ENCODE measurements at places on chromosomes 1 and 21.

- DNase-seq, result no peak
Measured at GRCh38 chr1:110120960-110121561, 8.8 kb downstream of the UBL4B start.

DNA sequence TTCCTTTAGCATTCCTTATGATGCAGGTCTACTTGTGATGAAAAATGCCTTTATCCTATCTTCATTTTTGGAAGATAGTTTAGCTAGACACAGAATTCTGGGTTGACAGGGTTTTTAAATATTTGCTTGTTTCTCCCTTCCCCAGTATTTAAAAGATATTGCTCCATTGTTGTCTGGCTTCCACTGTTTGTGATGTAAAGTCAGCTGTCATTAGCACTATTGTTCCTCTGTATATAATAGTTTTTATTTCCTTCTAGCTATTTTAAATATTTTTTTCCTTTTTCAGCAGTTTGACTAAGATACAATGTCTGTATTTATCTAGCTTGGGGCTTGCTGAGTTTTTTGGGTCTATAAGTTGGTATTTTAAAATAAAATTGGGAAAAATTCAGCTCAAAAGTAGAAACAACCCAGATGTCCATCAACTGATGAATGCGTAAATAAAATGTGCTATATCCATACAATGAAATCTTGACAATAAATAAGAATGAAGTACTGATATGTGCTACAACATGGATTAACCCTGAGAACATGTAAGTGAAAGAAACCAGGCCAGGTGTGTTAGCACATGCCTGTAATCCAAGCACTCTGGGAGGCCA is 11.2 kb downstream of the IFT25 start:
- no peak for DNase-seq

- no peak for DNase-seq
Measured at GRCh38 chr1:181038399-181038873, 4.7 kb downstream of the MR1 start.

GRCh38 chr1:8352471-8352845 is 34.5 kb downstream of the SLC45A1 start:
- no peak for DNase-seq

- DNase-seq, result no peak
Measured at GRCh38 chr1:84615790-84616189, 41.5 kb upstream of the CTBS start.

DNA sequence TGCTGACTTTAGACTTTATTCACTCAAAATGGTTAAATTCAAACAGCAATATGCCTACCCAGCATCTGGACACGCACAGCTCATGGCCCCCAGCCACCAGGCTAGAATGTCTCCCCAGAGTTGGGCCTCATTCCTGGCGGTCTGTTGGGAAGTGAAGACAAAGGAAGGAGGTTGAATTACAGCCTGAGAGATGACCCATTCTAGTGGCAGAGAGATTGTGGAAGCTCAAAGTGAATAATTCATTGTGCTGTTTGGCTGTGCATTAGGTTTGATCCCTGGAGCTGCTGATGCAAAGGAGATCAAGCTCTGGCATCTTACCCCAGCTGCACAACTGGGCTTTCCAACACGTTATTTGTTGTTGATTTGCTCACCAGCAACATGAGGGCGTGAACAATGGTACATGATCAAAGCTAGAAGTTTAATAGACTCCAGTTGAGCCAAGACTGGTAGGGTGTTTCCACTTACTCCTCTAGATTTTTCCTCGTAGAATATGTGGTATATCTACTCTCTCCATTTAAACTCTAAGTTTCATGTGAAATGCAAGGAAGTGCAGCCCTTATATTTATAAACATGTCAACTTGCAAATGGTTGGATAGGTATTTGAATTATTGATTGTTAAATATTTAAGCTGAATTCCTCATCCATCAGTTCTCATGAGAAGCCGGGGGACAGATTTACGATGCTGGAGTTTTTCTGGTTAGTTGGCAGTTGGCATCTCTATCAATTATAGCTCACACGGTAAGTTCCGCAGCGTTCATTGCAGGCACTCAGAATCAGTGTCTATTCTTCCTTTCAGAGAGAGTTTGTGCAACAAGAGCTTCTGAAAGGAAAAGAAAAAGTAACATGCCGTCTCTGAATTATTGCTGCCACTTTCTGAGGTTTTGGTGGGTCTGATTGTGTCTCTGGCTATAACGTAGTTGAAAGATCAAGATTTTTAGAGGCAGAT is 222.7 kb downstream of the TM2D1 start:
- no peak for DNase-seq

DNA sequence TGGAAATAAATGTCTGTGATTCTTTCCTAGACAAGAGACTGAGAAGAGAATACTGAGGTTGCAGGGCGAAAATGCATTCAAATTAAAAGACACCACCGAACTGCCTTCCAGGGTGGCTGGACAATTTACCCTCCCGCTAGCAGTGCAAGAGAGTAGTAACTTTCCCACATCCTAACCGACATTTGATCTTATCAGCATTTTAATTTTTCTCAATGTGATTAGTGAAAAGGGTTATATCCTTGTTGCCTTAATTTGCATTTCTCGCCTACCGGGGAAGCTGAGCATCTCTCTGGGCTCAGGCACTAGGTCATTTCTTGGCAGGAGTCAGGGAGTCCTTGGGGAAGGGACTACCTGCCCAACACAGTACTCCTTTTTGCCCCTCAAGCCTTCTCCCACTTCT is 2.8 kb downstream of the TNFRSF8 start:
- DNase-seq, result no peak

- no peak for DNase-seq
Measured at GRCh38 chr1:227447531-227447990, 115.8 kb upstream of the ZNF678 start.

- DNase-seq, result no peak
Measured at GRCh38 chr1:27163093-27163492, 8.2 kb upstream of the SLC9A1 start.

- DNase-seq, result no peak
Measured at GRCh38 chr1:116911188-116911553, 1.5 kb downstream of the PTGFRN start.

- DNase-seq, result no peak
Measured at GRCh38 chr1:220271706-220272046, 577 bp downstream of the RAB3GAP2 start.

GRCh38 chr1:64474133-64474532 is 4.2 kb downstream of the CACHD1 start:
- no peak for DNase-seq

DNA sequence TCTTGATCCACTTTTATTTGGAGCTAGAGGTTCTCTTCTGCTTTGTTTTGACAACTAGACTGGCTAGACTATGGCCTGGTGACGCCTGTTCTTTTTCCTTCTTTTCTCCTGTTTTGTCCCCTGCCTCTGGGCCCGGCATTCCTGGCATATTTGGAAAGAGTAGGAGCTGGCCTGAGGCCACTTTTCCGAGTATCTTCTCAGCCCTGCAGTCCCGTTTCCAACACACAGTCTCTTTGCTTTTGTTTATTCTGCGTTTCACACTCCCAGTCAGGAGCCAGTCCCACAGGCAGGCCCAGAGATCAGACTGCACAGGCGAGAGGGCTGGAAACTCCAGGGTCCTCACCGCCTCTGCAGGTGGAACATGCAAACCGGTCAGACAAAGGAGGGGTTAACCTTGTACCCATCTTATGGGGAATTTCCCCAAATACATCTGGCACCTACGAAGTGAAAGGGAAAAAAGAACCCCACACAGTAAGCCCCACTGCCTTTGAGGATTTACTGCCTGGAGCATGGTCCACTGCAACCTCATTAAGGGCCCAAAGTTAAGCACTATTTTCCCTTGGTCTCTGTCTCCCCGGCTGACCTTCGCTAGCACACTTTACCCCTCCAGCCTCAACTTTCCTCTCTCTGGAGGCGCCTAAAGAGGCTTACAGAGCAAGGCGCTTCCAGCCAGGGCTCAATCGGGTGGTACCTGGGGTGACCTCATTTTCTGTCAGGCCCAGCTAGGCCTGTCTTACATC is 141.1 kb downstream of the TOMM20 start:
- DNase-seq, result no peak

DNA sequence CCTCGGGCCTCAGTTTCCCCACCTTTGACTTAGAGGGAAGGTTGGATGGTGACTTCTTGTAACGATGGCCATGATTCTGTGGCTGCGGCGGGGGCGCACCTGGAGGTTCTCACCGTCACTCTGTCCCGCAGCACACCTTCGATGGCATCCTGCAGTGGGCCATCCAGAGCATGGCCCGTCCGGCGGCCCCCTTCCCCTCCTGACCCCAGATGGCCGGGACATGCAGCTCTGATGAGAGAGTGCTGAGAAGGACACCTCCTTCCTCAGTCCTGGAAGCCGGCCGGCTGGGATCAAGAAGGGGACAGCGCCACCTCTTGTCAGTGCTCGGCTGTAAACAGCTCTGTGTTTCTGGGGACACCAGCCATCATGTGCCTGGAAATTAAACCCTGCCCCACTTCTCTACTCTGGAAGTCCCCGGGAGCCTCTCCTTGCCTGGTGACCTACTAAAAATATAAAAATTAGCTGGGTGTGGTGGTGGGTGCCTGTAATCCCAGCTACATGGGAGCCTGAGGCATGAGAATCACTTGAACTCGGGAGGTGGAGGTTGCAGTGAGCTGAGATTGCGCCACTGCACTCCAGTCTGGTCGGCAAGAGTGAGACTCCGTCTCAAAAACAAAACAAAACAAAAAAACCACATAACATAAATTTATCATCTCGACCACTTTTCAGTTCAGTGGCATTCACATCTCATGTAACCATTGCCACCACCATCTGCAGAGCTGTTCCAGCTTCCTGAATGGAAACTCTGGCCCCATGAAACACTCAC is 2.1 kb upstream of the PFKL start:
- peak; percentile 55 for DNase-seq

DNA sequence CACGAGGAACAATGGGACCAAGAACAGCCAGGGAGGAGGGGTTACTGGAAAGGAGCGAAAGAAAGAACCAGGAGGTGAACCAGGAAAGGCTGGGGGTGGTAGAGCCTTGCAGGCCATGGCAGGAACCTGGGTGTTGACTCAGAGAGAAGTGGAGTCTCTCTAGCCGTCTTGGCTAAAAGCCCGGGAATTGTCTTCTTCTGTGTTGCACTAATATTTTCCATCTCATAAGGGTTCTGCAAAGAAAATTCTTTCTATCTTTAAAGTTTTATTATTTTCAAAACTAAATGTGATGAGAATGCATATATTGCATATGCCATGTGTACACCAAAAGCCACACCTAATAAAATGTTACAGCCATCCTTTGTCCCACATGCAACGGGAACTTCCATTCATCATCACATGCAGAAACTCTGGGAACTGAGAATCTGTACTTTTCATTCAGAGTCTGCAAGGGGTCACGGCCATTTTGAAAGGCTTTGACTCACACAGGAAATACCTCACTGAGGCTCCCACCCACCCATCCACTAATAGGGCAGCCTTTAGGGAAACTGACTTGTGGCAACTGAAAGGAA is 38.0 kb downstream of the ERG start:
- DNase-seq, result peak; percentile 35

DNA sequence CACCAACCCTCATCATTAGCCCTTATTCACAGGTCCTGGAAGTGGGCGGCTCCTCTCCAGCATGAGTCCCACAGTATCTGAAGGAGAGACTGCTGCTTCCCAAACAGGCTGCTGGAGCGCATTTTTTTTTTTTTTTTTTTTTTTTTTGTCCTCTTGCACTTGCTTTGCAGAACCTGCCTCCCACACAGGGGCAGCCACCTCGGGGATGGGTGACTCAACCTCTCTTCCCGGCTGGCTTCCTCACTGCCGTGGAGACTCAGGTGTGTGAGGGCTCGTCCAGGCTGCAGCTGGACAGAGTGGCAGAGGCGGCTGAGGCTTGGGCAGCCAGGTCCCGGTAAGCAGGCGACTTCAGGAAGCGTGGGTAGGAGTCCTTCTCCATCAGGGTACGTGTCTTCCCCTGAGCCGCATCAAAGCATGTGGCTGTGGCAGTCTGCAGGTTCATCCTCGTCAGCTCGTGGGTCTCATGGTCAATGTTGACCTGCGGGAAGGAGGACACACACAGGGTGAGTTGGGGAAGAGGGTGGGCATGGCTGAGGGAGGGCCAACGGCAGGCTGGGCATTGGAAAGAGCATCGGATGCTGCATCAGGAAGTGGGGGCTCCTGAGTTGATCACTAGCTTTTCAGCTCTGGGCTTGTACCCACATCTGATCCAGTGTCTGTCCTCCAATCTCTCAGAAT is 4.0 kb downstream of the RGS16 start:
- no peak for DNase-seq

GRCh38 chr1:1245817-1246576 is 525 bp downstream of the C1QTNF12 start:
- DNase-seq, result no peak

- no peak for DNase-seq
Measured at GRCh38 chr21:27257908-27258556, 291.1 kb upstream of the ADAMTS5 start.

DNA sequence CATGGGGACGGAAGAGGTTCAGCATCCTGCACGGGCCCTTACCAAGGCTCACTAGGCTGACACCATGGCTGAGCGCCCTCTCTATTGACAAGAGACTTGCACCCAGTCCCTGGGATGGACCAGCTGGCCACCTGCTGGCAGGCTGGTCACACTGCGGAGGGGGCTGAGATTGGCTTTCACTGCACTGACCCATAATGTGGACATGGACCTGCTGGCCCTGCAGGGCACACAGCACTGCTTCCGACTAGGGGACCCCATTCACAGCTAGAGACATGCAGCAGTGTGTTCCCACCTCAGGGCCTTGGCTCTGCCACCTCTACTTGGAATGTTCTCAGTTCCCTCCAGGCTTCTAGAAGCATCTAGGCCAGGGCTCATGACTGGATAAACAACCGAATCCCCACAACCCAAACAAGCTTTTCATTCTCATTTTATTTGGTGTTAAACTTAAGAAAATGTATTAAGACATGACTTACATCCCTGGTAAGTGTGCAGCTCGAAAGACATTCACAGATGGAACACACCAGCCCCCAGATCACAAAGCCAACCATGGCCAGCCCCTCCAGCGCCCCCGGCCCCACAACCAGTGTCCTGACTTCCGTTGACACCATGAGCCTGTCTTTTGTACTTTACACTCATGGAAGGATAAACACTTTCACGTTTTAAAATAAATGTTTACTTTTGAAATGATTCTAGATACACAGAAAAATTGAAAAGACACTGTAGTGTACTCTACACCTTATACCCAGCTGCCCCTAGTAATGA is 9.3 kb upstream of the SRARP start:
- DNase-seq, result no peak

DNA sequence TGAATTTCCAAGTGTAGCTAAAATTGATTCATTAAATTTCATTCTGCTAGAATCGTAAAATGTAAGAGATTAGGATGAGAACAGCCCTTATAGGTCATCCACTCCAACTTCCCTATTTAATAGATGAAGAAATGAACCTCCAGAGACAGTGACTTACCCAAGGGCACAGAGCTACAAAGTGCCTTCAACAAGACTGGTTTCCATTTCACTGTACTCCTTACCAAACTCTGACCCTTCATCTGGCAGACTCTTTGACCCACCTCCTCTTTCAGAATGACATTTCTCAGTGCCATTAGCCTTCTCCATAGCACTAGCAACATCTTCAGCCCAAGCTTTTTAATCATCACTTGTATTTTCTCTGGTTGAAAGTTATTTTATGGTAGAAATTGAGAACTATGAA is 161.3 kb downstream of the NEK7 start:
- DNase-seq, result no peak

- DNase-seq, result no peak
Measured at GRCh38 chr1:11858968-11859871, 475 bp upstream of the NPPB start.

GRCh38 chr1:161192476-161193465 is 6.1 kb downstream of the ADAMTS4 start:
- DNase-seq, result no peak

Data from HFF-Myc (cell line).